Glomerular endothelial cell (primary cell): ENCODE measurements at places on chromosomes 16 and 17. TPM values are rescaled to one million over a fixed set of nuclear protein-coding genes. Genes with fewer than 3 reads are reported as not detected.

Gene KRTAP4-3
- not detected in 2 replicates for total RNA-seq

Gene C1QTNF8
- not detected in 2 replicates for total RNA-seq

Gene HOXB6
- total RNA-seq: 48.2 and 51.0 TPM in 2 replicates

Gene NOTUM
- total RNA-seq: 0.78 TPM in 1 of 2 replicates, not detected in the other

Gene TP53TG3C
- total RNA-seq: not detected in 2 replicates

Gene ATAD5
- total RNA-seq: 3.1 and 3.7 TPM in 2 replicates

Gene IQCK
- total RNA-seq: 36.1 and 52.3 TPM in 2 replicates

Gene HS3ST2
- not detected in 2 replicates for total RNA-seq

Gene TCAP
- total RNA-seq: 0.05 and 2.1 TPM in 2 replicates

Gene FBXW10B
- total RNA-seq: 1.3 TPM in 1 of 2 replicates, not detected in the other

Gene CSH2
- not detected in 2 replicates for total RNA-seq

Gene DCAKD
- 35.2 and 37.2 TPM in 2 replicates for total RNA-seq

Gene SLX1B
- total RNA-seq: 36.4 and 38.0 TPM in 2 replicates

Gene SSTR5
- total RNA-seq: not detected in 2 replicates

Gene CD300LB
- total RNA-seq: not detected in 2 replicates

Gene TBC1D3B
- total RNA-seq: 0.39 and 1.3 TPM in 2 replicates

Gene ABCC3
- total RNA-seq: 1.1 and 2.2 TPM in 2 replicates

Gene PLLP
- 3.5 and 15.9 TPM in 2 replicates for total RNA-seq

Gene TBC1D3L
- 3.7 and 9.0 TPM in 2 replicates for total RNA-seq

Gene NPW
- 0.35 and 1.0 TPM in 2 replicates for total RNA-seq

Gene ZFPM1
- total RNA-seq: 1.6 and 3.3 TPM in 2 replicates

Gene HOXB7
- 39.4 and 44.7 TPM in 2 replicates for total RNA-seq

Gene CRYM
- 0.12 and 8.1 TPM in 2 replicates for total RNA-seq

Gene ADAD2
- 0.06 TPM in 1 of 2 replicates, not detected in the other for total RNA-seq

Gene TMIGD1
- not detected in 2 replicates for total RNA-seq

Gene C16orf54
- not detected in 2 replicates for total RNA-seq
